ENCODE measurements at places on chromosomes 12 and 14.
A peak's percentile ranks its signal among the peaks of the same experiment; 100 is the strongest.

DNA sequence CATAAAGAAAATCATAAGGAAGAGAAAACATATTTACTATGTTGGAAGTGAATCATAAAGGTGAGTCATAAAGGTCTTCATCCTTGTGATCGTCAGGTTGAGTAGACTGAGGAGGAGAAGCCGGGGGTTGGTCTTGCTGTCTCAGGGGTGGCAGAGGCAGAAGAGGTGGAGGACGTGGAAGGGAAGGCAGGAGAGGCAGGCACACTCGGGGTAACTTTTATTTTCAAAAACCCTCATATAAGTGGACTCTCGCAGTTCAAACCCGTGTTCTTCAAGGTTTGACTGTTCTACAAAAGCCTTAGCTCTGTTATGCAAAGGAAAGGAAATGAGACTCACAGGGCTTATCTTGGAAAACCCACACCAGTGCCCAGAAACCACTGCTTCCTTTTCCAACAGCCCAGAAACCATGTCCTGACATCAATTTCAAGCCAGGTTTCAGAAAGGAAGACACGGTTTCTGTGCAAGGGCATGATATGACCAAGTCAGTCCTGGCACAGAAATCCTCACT lies 14.0 kb downstream of the SMCO2 start:
- peak; percentile 39 for DNase-seq

DNA sequence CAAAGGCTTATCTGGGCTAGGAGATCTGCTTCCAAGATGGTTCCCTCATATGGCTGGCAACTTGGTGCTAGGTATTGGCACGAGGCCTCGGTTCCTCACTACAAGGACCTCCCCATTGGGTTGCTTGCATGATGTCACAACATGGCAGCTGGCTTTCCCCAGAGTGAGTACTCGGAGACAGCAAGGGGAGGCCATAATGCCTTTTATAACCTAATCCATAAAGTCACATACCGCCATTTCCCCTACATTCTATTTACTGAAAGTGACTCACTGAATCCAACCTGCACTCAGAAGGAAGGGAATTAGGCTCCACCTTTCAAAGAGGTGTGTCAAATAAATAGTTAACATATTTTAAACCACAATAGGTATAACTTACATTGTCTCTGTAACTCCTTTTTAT lies 130.9 kb downstream of the SAMD4A start:
- DNase-seq: no peak

DNA sequence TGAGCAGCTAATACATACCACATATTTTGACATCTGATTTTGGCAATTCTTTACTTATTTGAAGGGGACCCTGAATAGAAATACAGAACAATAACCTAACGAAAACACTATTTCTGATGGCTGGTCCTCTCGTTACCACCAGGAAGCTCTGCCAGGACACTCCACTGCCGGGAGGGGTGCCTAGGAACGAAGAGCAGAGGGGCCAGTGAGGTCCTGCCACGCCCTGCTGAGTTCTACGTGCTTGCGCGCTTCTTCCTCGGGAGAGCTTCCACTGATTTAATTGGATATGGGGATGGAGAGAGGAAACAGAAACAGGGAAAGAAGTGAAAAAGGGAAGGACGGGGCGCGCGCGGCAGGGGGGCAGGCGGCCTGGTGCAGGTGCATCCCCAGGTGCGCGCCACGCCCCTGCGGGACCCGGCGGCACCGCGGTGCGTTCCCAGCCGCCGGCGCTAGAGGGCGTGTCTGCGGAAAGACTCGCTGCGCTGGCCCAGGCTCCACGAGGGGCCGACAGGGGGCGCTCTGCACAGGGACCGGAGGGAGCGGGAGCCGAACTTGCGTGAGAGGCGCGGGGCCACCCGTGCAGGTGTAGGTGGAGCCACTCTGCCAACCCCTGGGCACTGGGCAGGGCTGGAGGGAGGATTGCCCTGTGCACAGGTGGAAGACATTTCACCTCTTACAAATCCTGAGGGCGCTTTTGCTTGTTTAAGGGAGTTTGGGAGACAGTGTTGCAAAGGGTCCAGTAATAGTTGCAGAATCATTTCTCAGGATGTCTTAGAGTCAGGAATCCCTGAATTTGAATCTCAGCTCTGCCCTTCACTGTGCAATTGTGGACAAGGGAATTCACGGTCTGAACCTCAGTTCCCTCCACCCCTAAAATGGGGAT lies 986.3 kb upstream of the TMEM132C start:
- DNase-seq: peak; percentile 30

GRCh38 chr14:44812672-44813071 lies 149.1 kb downstream of the KLHL28 start:
- DNase-seq: no peak

GRCh38 chr12:122067966-122068365 lies 10.6 kb upstream of the MLXIP start:
- peak; percentile 90 for DNase-seq

DNA sequence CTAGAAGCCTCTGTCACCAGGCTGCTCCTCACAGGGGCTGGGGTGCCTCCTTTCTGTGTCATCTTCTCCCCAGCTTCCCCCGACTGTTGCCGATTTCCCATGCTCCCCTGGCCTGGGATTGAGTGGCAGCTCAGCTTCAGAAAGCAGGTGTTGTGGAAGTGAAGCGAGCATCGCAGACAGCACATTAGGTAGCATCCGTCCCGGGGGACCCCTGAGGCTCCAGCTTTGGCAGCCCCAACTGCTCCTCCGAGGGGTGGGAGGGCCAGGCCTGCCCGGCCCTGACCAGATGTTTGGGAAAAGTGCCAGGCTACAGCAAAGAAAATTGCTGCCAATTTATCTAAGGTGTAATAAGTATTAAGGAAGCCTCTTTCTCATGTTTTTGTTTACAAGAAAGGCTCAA lies 1045.6 kb downstream of the BCL11B start:
- no peak for DNase-seq

DNA sequence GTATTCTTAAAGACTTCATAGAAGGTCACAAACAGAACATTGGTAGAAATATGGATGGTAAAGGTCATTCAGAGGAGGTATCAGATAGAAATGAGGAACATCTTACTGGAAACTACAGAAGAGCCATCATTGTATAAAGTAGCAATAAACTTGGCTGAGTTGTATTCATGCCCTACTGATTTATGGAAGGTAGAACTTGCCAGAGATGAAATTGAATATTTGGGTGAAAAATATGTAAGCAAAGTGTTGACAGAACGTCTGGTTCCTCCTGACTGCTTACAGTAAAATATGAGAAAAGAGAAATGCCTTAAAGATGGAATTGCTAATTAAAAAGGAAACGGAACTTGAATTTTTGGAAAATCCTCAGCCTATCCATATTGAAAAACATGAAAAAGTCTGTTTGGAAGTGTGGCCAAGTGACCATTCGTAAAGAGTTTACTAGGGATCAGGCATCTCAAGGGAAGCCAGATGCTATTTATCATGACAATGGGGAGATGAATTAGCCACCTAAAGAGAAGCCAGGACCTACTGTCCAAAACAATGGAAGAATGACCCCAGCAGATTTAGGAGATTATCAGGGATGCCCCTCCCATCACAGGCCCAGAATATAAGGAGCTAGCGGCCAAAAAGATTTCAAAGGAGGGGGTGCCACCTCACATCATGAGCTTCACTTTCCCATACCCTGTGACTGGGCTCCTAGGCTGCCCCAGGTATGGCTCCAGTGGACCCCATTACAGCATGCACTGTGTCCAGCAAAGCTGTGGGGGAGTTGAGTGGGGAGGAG lies 189.3 kb downstream of the ITPR2 start:
- no peak for DNase-seq

All from choroid plexus epithelial cell (primary cell).